ENCODE measurements at places on chromosomes 5 and 9.

DNA sequence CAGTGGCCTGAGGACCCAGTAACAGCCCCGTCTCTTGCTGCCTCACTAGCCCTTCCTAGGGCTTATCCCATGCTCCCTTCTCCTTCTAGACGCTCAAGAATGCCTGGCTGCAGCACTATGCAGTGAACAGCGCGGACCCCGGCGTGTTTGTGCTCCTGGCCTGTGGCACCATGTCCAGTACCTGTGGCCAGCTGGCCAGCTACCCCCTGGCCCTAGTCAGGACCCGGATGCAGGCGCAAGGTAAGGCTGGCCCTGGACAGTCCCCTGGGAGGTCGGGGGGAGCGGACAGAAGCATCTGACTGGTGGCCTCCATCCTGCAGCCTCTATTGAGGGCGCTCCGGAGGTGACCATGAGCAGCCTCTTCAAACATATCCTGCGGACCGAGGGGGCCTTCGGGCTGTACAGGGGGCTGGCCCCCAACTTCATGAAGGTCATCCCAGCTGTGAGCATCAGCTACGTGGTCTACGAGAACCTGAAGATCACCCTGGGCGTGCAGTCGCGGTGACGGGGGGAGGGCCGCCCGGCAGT, 20.5 kb downstream of the PTGES2 start:
- no peak for DNase-seq

DNA sequence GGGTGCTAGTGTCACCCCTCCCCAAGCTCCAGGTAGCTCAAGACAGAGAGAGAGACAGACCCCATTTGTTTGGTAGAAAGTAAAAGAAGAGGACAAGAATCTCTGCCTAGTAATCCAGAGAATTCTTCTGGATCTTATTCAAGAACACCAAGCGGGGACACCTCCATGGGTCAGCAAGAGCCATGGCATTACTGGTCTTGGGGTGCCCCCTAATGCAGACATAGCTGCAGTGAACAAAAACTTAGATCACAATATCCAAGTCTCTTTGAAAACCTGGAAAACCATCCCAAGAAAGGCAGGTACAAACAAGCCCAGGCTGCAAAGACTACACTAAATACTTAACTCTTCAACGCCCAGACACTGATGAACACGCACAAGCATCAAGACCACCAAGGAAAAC, 29.9 kb upstream of the PDE4D start:
- DNase-seq = no peak

DNA sequence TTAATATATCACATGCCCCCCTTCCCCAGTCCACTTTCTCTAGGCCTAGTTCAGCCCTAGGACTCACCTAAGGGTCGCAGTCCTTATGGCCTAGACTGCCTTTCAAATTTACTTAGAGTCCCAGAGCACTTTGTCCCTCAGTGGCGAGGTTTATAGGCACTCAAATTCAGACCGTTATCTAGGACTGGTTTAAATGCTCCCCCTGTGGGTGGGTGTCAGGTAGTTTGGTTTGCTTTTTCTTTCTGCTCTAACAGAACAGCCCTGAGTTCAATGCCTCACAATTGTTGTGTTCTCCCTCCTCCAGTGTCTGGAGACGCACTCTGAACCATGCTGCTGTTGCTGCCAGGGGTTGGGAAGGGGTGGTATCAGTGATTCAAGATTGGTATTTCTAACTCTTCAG, 317.1 kb downstream of the MAT2B start:
- no peak for DNase-seq

- no peak for DNase-seq
Measured at GRCh38 chr9:77672183-77672582, 24.1 kb upstream of the GNA14 start.

DNA sequence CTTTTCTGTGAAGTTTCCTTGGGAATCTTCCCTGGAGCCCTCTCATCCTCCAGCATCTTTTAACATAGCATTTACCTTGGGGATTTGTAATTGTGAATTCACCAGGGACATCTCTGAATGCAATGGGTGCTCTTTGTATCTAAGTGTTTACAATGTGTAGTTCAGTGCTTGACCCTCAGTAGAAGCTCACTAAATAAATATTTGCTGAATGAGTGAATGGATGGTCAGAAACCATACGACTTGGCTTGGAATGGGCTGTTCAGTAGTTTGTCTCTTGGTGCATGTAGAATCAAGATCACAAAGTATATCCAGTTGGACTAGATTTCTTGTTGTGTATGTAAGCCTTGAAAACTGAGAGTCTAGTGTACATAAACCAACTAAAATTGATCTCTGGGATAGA, 81.8 kb upstream of the MEF2C start:
- no peak for DNase-seq

DNA sequence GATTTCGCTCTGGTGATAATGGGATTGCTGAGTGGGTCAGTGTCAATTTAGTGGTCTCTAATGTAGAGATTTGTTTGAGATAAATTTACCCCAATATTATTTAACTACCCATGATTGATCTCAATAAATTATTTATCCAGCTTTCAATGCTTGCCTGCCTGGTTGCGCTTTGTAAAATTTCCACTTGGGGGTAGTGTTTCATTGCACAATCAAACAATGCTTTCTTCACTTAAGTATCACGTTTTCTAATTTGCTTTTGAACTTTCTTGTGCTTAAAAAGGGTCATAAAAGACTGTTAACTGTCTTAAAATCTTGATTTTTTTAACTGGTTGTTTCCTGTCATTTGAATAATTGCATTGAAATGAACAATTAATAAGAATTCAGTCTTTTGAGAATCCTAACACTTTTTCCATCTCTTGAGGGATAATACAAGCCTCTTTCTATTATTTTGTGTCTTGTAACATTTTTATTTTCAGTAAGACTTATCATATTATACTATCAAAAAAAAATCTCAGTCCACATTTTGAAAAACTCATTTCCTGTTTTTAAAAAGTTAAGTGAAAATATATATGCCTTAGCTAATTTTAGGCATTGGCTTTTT, 18.7 kb downstream of the HSD17B4 start:
- no peak for DNase-seq
